ENCODE measurements at places on chromosomes 7 and 10.

DNA sequence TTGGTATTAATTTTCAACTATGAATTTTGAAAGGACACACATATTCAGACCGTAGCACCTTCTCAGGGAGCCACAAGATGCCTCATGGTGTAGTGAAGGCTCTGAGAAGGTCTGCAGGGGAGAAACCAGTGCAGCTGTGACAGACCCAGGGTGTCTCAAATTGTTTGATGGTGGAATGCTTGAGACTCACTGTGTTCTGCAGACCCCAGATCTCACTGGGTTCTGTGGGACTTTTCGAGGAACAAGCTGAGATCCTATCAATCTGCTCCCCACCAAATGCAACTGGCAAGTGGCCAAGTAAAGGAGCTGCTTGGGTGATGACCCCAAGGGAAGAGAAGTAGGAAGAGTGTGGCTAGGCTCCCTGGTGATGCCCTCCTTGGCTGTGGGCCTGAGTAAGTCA lies 130.5 kb upstream of the UNC5B start:
- no peak for DNase-seq

GRCh38 chr10:113959383-113959760 lies 84.3 kb upstream of the ADRB1 start:
- no peak for DNase-seq

DNA sequence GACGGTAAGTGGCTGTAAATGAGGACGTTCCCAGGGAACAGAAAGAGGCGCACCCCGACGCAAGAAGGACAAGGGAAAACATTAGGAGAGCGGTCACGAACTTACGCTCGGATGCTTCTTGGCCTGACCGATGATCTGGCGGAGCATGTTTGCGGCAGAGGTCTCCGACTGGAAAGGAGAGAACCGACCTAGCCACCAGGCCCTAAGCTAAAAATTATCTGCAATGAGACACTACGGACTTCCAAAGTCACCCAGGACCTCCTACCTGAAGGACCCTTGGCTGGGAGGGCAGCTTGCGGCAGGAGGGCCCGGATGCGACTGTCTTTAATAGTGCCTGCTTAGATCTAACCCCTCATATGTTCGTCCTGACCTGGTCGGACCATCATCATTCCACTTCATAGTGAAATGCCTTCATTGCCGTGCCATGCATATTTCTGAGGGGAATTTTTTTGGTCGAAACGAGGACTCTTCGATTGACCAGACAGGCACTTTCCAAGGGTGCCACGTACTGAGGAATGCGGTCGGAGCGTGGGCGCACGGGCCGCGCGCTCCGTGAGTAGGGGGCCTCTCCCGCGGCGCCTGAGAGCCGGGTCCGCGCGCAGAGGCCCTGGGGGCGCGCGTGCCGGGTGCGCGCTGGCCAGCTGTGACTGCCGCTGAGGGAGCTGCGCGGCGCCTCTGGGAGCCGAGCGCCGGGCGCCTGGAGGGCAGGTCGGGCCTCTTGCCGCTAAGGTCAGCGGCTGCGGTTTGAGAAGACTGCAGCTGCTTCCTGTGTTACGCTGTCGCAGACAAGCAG lies 33.6 kb upstream of the PHF14 start:
- DNase-seq = peak; percentile 95

GRCh38 chr10:22536620-22537019 lies 177.8 kb downstream of the PIP4K2A start:
- no peak for DNase-seq

DNA sequence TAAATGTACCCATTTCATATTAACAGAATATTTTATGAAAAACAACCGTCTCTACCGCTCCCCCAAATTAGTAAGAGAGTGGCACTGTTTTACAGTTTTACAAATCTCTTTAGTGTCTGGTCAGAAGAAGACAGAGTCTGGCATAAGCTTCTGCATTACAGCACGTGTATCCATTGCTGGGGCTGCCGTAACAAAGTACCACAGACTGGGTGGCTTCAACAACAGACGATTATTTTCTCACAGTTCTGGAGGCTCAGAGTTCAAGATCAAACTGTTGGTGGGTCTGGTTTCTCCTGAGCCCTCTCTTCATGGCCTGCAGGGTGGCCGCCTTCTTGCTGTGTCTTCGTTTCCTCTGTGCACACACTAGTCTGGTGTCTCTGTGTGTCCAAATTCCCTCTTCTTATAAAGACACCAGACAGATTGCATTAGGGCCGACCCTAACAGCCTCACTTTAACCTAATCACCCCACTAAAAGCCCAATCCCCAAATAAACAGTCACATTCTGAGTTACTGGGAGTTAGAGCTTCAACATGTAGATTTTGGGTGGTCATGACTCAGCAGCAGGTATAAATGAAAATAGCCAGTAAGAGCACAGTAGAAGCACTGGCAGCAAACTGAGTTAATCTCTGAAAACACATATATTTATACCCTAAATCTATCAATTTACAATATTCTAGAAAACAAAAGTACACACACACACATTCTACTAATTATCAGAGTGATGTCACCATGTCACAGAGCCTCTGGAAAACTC lies 4.0 kb upstream of the SPOCK2 start:
- no peak for DNase-seq

GRCh38 chr10:77144656-77145055 lies 493.0 kb downstream of the KCNMA1 start:
- no peak for DNase-seq
